ENCODE measurements at places on chromosomes 11 and 22. TPM values are rescaled to one million over a fixed set of nuclear protein-coding genes. Genes with fewer than 3 reads are reported as not detected.
A peak's percentile ranks its signal among the peaks of the same experiment; 100 is the strongest.

DNA sequence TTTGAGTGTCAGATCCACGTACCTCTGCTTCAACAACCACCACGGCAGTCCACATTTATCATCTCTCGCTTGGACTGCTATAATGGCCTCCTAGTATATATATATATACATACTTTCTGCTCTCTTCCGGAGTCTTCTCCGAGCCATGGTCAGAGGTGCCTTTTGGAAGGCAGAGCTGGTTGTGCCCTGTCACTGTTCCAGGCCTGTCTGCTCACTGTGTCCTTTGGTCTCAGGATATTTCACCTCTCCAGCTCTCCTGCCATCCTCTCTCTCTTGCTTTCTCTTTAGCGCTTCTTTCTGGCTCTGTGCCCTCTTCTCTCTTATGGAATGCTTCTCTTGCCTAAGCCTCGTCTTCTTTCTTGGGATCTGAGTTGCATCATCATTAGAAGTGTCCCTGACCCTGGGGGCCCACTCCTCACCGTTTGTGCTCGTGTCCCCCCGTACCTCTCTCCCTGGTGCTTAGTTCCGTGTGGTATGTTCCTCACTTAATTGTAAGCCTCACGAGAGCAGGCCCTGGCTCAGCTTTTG lies 86.1 kb upstream of the RASSF10 start:
- DNase-seq = no peak

DNA sequence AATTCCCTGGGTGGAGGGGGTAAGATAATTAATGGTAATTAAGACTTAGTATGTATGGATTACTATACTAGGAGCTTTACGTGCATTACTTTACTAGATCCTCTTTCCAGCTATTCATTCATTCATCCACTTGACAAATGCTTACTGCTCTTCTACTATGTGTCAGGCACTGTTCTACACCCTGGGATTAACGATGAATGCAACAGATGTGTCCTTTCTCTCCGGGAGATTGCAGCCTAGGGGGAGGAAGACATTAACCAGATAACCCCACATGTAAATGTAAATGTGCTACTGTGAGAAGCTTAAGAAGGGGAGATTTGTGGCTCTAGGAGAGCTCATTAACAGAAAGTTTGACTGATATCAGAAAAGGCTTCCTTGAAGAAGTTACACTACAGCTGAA lies 1.7 kb downstream of the ANKK1 start:
- DNase-seq = no peak

DNA sequence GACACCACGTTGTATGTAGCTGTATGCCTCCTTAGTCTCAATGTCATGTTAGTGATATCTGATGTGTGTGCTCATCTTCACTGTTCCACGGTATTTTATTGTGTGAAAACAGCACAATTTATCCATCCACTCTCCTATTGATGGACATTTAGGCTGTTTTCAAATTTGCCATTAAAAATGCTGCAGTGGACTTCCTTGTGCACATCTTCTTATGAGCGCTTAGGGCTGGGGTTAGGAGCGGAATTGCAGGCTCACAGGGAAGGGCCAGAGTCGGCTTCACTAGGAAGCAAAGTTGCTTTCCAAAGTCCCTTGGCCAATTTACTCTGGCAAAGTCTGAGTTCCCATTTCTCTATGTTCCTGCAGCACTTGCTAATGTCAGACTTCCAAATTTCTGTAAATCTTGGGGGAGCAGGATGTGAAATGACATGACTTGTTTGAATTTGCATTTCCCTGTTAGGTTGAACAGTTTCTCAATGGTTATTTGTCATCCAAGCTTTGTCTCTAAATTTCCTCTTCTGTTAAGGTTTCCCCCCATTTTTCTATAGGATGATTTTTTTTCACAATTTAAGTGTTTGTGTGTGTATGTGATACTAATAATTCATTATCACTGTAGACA lies 75.4 kb downstream of the MYEOV start:
- DNase-seq = no peak

DNA sequence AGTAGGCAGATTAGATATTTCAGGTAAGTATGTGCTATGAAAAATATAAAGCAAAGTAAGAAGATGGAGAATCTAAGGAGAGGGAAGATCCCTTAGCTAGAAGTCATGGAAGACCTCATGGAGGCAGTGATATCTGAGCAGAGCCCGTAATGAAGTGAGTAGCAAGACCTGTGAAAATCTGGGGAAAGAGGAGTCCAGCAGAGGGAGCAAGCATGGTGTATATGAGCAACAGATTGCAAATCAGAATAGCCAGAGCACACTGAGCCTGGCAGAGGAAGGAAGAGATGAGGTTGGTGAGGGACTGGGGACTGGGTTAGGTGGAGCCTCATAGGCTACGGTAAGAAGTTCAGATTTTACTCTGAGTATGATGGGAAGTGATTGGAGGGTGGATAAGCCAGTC lies 9.4 kb downstream of the LHFPL7 start:
- no peak for DNase-seq

C22orf31 gene
- not detected for total RNA-seq

CTSF gene
- total RNA-seq = 51.0 TPM

- DNase-seq = no peak
These were observed 29.1 kb downstream of the ST3GAL4 start for GRCh38 chr11:126384449-126385070.

- DNase-seq = no peak
These were observed 49.3 kb upstream of the OR5P2 start for GRCh38 chr11:7846003-7846402.

DNA sequence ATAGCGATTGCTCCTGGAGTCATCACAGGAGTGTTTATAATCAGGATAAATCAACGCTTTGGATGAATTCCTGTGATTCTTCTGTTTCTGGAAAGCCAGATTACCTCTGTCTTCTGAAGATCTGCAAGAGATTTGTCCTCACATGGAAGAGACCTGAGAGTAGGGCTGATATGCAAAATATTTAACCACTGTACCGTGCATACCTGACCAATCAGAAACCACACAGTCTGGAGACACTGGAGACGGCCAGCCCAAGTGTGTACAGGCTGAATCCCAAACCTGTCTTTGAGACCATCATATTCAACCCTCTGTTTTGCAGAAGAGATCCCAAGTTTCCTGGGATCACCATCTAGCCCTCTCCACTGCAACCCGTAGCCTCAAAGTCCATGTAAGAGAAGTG lies 50.4 kb upstream of the WT1 start:
- DNase-seq = no peak

PRRG4 gene
- 1.0 TPM for total RNA-seq

- no peak for DNase-seq
These were observed 117.4 kb downstream of the DBX1 start for GRCh38 chr11:20042811-20043341.

DNA sequence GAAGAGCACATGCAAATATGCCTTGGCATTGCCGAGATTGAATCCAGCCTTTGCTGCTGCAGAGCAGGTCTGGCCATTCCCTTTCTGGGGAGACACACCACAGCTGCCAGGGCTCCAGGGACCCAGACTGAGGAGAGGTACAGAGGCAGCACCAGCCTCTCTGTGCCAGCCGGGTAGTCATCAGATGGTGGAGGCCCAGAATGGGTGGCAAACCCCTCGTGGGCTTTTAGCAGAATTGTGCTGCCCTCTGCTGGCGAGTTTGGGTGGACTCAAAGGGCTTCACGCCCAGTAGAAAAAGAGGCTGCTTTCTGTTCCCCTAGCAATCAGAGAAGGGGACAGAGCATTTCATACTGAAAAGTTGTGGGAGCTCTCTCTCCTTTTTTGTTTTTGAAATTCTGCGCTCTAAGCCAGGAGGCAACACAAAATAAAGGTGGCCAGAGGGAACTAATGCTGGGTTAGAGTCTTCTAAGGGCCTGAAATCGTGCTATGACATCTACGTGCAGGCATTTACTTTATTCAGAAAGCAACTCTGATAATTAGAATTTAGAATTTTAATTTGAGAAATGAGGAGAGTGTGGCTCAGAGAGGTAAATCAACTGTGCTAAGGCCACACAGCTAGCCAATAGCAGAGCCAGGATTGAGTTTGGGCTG lies 158.8 kb upstream of the NAV2 start:
- DNase-seq = peak; percentile 84

DNA sequence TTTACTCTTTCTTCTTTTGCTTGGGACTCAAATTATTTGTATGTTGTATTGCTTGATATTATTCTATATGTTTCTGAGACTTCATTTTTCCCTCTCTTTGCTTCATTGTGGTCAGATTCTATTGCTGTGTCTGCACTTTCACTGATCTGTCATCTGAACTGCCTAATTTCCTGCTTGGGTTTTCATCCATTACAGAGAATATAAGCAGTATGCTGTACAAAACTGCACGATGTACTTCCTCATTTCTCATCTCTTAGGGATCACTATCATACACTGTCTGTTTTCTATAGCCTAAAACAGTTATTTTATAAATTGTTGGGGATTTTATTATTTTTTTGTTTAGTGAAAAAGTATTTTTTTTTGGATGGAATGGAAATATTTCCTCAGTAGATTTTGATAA lies 736.7 kb upstream of the ANO5 start:
- DNase-seq = no peak

DNA sequence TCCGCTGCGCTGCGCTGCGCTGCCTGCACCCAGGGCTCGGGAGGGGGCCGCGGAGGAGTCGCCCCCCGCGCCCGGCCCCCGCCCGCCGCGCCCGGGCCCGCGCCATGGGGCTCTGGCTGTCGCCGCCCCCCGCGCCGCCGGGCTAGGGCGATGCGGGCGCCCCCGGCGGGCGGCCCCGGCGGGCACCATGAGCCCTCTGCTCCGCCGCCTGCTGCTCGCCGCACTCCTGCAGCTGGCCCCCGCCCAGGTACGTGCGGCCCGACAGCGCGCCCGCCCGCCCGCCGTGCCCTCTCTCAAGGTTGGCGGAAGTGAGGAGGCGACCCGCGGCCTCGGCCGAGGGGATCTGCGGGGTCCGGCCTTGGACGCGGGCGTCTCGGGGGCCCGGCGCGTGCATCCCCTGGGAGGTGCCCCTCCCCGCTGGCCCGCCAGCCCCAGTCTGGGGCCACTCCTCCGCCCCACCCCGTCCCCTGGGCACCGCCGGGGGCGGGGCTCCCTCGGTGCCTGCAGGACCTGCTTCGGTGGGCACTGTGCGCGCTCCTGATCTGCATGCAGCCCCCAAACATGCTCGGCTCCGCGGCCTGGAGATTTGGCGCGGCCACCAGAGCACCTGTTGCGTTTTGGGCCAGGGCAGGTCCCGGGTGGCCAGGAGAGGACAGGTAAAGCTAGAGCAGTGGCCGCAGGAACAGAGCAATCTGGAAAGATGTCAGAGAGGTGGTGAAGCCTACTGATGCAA lies 429 bp downstream of the VEGFB start:
- no peak for DNase-seq

KREMEN1 gene
- total RNA-seq = 49.8 TPM

DNA sequence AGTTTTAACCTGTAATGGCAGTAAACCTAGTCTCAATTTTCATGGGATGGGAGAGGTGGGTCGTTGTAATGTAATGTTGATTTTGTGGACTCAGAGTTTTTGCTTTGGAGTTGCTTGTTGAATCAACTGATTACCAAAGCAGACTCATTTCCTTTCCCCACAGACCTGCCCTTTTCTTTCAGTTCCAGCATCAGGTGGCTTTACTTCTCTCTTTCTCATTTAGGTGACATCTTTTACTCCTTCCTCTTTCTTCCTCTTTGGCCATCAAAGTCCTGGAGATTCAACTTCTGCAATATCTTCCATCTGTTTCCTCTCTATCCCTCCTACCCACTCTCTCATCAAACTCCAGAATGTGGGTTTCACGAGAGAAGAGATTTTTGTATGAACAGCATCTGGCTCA lies 313.9 kb downstream of the TMEM135 start:
- DNase-seq = no peak

C11orf97 gene
- not detected for total RNA-seq

GRCh38 chr11:45896422-45896984 lies 10.6 kb downstream of the FREY1 start:
- no peak for DNase-seq

- no peak for DNase-seq
These were observed 40.2 kb downstream of the BIRC2 start for GRCh38 chr11:102387043-102387781.

DNA sequence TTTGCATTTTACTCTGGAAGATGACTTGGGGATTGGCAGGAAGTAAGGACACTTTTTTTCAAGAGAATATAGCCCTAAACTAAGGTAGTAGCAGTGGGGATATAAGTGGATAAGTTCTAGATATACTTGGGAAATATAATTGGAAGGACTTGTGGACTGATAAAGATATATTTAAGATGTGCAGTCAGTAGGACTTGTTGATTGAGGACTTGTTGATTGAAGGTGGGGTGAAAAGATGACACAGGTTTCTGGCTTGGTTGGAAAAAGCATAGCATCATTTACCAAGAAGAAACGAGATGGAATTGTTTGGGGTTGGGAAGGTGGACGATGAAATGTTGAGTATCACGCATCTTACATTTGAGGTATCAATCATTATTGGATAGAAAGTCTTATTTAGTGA lies 1.5 kb upstream of the TAF10 start:
- DNase-seq = no peak

CCDC73 gene
- not detected for total RNA-seq

CADM1 gene
- 25.0 TPM for total RNA-seq

GRCh38 chr11:70547386-70547785 lies 149.1 kb downstream of the CTTN start:
- no peak for DNase-seq

GRCh38 chr11:13061294-13061990 lies 52.3 kb downstream of the RASSF10 start:
- DNase-seq = no peak

DNA sequence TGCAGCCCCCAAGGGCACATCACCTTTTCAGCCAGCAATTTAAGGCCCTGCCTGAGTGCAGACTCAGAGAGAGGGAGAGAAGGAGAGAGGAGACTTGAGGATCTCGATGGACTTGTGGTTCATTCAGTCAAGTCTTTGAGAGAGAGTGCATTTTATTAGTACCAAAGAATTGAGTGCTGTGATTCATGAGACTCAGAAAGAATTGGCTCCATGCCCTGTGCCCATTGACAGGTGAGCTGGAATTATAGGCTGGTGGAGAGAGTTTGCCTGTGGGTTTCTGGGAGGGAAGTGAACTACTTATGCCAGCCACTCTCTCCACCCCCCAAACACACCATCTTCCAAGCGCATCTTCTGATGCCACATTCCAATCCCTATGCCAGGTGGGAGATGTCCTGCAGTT lies 236.8 kb downstream of the MN1 start:
- no peak for DNase-seq

GRCh38 chr11:26558190-26558589 lies 13.9 kb downstream of the MUC15 start:
- DNase-seq = no peak

DNA sequence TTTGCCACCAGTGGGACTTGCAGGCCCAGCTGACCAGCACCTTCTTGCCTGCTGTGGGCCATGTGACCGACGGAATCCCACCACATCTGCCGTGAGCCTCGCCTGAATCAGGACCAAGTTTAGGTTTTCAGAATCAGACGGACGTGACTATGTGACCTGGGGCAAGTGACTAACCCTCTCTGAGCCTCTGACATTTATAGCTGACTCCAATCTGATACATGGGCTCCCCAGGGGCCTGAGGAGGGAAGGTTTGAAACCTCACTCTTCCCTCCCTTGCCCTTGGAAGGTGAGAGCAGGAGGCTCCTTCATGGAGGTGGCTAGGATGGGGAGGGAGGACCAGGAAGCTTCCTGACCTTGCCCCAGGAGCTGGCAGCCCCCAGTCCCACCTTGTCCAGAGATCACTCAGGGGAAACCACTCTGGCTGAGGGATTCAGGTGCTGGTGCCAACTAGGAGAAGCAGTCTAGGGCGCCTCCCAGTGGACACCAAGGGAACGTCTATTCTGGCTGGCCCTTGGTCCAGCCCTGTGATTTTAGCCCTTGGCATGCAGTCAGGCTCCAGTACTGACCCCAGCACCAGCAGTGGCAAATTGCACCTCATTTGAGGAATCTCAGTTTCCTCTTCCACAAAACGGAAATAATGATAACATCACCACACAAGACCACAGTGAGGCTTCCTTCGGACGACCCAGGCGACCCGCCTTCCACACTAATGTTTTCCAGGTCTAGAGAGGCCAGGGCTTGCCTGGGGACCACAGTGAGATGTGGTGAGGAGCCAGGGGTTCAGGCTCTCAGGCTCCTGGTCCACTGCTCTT lies 47.2 kb upstream of the SYT7 start:
- peak; percentile 76 for DNase-seq

RASD2 gene
- total RNA-seq = 4.0 TPM

Data from left cardiac atrium (tissue), 4 donors.